ENCODE measurements at places on chromosomes 12 and 14.

DNA sequence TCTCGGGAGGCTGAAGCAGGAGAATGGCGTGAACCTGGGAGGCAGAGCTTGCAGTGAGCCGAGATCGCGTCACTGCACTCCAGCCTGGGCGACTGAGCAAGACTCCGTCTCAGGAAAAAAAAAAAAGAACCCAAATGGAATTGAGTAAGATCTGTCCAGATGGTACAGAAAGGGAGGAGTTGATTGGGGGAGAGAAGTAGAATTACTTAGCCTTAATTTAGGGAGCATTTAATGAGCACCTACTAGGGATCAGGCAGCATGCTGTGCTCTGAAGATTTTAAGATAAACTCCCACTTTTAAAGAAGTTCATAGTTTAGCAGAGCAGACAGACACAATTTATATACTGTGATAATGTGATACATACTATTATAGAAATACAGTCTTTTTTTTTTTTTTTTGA is 4.5 kb downstream of the RAB5B start:
- no peak for DNase-seq

GRCh38 chr12:121579981-121580868 is 598 bp downstream of the KDM2B start:
- DNase-seq = peak; percentile 90

GRCh38 chr12:96073346-96074330 is 38.3 kb upstream of the LTA4H start:
- peak; percentile 77 for DNase-seq

GRCh38 chr12:112989806-112990205 is 11.5 kb downstream of the OAS2 start:
- DNase-seq = no peak

GRCh38 chr14:57066887-57067513 is 201.7 kb downstream of the EXOC5 start:
- peak; percentile 91 for DNase-seq

DNA sequence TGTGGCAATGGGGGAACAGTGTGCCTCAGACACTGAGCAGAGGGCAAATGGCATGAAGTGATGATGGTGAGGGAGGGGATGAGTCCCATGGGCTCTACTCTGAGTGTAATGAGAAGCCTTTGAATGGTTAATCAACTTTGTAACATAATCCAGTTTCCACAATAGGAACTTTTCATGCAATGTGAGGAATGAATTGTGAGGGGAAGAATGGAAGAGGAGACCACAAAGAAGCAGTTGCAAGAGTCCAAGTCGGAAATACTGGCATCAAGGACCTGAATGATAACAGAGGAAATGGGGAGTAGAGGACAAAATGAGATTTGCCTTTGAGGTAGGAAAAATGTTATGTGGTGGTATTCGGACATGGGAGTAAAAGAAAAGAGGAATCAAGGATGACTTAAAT is 476.9 kb upstream of the PRICKLE1 start:
- no peak for DNase-seq

GRCh38 chr14:56603648-56604047 is 24.1 kb downstream of the TMEM260 start:
- no peak for DNase-seq

- DNase-seq = peak; percentile 99
Measured at GRCh38 chr14:51507906-51508511, 143.7 kb upstream of the FRMD6 start.

DNA sequence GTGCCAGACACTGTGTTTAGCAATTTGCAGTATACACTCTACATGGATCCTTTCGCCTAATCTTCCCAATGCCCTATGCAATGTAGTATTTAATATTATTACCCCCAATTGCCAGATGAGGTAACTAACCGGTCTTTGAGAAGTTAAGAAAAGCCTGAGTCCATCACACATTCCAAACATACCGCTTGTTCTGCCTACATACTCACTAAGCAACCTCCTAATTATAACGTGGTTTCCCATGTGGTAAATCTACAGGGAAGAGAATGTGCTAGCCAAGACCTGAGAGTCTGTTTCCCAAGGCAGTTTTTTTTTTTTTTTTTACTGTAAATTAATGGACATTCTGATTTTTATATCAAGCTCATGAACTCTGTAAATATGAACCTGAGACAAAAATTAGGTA is 37.2 kb downstream of the ATP2B1 start:
- no peak for DNase-seq

- DNase-seq = no peak
Measured at GRCh38 chr12:43848226-43848507, 12.3 kb downstream of the TMEM117 start.

Measured in NCI-H69 (cell line).